Stomach (tissue), 19 donors: ENCODE measurements at places on chromosomes 13 and 19. TPM values are rescaled to one million over a fixed set of nuclear protein-coding genes. Genes with fewer than 3 reads are reported as not detected.

- H3K36me3 ChIP-seq, result no peaks in the 10 kb centered on the region
- DNase-seq, result no peak
- H3K4me3 ChIP-seq, result no peak overlapping the region
Observed at GRCh38 chr19:13892870-13893269, 13.0 kb downstream of the BRME1 start.

GRCh38 chr13:106407338-106407737 lies 128.1 kb downstream of the EFNB2 start:
- H3K36me3 ChIP-seq, result no peaks in the 10 kb centered on the region
- H3K27ac ChIP-seq, result no peak overlapping the region
- no peaks in the 10 kb centered on the region for H3K27me3 ChIP-seq
- no peak for DNase-seq
- H3K4me3 ChIP-seq, result no peak overlapping the region
- H3K4me1 ChIP-seq, result no peaks in the 10 kb centered on the region

GRCh38 chr13:106372199-106373155 lies 163.0 kb downstream of the EFNB2 start:
- no peaks in the 10 kb centered on the region for H3K36me3 ChIP-seq
- H3K4me3 ChIP-seq, result no peak overlapping the region
- H3K27ac ChIP-seq, result no peak overlapping the region
- H3K4me1 ChIP-seq, result peaks cover 29% of the 10 kb centered on the region
- DNase-seq, result no peak

- H3K36me3 ChIP-seq, result peaks cover 14% of the 10 kb centered on the region
- H3K27ac ChIP-seq, result no peak overlapping the region
- H3K4me1 ChIP-seq, result no peaks in the 10 kb centered on the region
- no peaks in the 10 kb centered on the region for H3K27me3 ChIP-seq
Observed at GRCh38 chr13:114048443-114048842, 74.6 kb upstream of the C13orf46 start.

GRCh38 chr19:46368116-46368515 lies 21.2 kb downstream of the PPP5C start:
- DNase-seq, result no peak
- H3K27me3 ChIP-seq, result no peaks in the 10 kb centered on the region
- peaks cover 17% of the 10 kb centered on the region for H3K4me1 ChIP-seq
- peaks cover 66% of the 10 kb centered on the region for H3K36me3 ChIP-seq
- H3K27ac ChIP-seq, result no peak overlapping the region
- H3K4me3 ChIP-seq, result no peak overlapping the region

DNA sequence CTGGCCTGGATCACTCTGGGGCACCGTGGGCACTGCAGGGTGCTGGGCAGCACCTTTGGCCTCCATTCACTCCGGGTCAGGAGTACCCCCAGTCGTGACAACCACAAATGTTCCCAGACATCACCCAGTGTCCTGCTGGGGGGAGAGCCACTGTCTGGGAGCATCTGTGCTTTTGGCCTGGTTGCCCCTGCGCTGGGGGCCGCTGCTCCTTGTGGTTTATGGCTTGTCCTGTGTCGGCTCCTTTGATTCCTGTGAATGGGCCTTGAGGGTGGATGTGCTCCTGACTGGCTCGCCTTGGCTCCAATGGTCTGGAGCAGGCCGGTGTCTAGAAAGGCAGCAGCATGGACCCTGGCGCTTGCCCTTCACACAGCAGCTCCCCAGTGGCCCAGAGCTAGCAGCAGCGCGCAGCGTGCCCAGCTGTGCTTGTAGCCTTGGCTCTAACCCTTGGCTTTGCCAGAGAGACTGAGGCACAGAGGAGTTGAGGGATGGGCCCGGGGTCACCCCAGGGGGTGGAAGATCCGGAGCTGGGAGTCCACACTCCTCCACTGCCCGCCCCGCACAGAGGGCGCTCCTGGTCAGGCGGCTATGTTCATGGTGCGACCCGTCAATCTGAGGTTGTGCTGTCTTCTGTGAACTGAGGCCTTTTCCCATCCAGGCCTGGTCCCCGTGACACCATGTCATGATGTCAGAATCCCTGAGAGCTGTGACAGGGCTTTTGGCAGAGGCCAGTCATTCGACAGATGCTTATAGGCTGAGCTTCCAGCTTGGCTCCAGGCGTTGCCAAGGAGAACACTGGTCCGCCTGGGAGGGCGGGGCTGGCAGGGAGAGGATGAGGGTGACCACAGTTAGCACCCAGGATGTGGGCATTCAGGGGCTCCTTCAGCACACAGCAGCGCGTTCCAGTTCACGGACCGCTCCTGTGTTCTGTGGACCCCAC lies 4.1 kb downstream of the DAZAP1 start:
- H3K4me3 ChIP-seq, result peak overlapping the region; percentile 99
- H3K27ac ChIP-seq, result peak overlapping the region; percentile 96
- DNase-seq, result no peak
- H3K27me3 ChIP-seq, result no peaks in the 10 kb centered on the region
- peaks cover 88% of the 10 kb centered on the region for H3K4me1 ChIP-seq

DNA sequence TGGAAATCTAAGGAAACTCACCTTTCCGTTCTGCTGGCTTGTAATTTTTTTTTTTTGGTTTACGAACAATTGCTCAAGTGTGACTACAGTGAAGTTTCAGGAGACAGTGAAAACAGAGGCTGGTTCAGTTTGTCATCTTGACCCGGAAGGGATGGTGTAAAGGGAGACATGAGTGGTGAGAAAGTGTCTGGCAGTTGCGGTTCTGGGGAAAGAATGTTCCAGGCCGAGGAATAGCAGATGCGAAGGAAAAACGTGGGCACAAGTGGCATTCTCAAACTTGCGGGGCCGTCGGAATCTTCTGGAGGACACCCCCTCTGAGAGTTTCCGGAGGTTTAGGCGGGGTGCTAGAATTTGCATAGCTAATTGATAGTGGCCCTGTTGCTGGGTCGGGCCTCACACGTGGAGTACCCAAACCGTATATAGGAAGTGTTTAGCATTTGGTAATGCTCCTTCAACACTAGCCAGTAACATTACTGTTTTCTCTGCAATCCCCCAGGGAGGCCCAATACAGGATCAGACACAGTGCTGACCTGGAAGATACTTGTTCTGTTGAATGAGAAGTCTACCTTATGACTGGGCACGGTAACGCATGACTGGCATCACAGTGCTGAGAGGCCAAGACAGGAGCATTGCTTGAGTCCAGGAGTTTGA lies 2.8 kb upstream of the TNFSF9 start:
- peaks cover 27% of the 10 kb centered on the region for H3K27me3 ChIP-seq
- DNase-seq, result no peak
- no peaks in the 10 kb centered on the region for H3K36me3 ChIP-seq
- peaks cover 33% of the 10 kb centered on the region for H3K4me1 ChIP-seq
- no peak overlapping the region for H3K4me3 ChIP-seq

DNA sequence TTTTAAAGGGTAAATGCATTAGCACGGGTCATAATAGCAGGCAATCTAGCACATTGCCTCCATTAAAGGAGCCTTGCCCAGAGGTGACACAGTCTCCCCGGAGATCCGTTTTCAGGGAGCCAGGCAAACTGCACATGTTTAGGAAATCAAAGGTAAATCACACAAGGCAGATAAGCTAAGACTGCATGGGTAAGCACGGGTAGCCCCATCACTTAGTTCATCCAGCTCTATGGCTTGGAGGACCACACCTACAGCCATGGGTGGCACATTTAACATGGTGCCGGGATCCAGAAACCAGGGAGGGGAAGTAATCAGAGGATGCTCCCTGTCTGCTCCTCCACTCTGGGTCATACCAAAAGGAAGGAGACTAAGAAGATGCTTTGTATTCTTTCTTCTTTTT lies 16.8 kb downstream of the LGALS16 start:
- H3K4me3 ChIP-seq, result no peak overlapping the region
- H3K27ac ChIP-seq, result no peak overlapping the region
- no peak for DNase-seq
- H3K36me3 ChIP-seq, result no peaks in the 10 kb centered on the region
- H3K4me1 ChIP-seq, result no peaks in the 10 kb centered on the region

- no peaks in the 10 kb centered on the region for H3K36me3 ChIP-seq
- H3K27me3 ChIP-seq, result no peaks in the 10 kb centered on the region
- DNase-seq, result peak; percentile 2
- no peaks in the 10 kb centered on the region for H3K4me1 ChIP-seq
Observed at GRCh38 chr13:86684402-86684801, 885.2 kb upstream of the SLITRK6 start.

- no peak for DNase-seq
- no peak overlapping the region for H3K27ac ChIP-seq
- H3K27me3 ChIP-seq, result no peaks in the 10 kb centered on the region
- H3K36me3 ChIP-seq, result no peaks in the 10 kb centered on the region
- no peaks in the 10 kb centered on the region for H3K4me1 ChIP-seq
- H3K4me3 ChIP-seq, result no peak overlapping the region
Observed at GRCh38 chr13:33308863-33309262, 23.3 kb upstream of the STARD13 start.

Gene CDX2
- 2.4 TPM for total RNA-seq

Gene GAPDHS
- not detected for total RNA-seq

Gene DYRK1B
- 15.8 TPM for total RNA-seq
